Naive thymus-derived CD8-positive, alpha-beta T cell (primary cell): ENCODE measurements at places on chromosomes 1 and 21.

DNA sequence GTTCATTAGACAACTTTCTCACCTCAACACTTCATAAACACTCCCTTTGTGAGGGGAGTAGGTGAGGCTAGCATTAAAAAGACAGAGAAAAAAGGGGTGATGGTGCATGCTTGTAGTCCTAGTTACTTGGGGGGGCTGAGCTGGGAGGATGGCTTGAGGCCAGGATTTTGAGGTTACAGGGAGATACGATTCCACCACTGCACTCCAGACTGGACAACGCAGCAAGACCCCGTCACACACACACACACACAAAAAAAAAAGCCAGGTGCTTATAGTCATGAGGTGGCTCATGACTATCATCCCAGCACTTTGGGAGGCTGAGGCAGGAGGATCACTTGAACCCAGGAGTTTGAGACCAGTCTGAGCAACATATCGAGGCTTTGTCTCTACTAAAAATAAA lies 29.6 kb downstream of the GON4L start:
- DNase-seq, result no peak

GRCh38 chr1:35660581-35661473 lies 19.5 kb upstream of the PSMB2 start:
- no peak for DNase-seq

- DNase-seq, result peak; percentile 75
Observed at GRCh38 chr1:234326497-234327366, 46.5 kb upstream of the COA6 start.

DNA sequence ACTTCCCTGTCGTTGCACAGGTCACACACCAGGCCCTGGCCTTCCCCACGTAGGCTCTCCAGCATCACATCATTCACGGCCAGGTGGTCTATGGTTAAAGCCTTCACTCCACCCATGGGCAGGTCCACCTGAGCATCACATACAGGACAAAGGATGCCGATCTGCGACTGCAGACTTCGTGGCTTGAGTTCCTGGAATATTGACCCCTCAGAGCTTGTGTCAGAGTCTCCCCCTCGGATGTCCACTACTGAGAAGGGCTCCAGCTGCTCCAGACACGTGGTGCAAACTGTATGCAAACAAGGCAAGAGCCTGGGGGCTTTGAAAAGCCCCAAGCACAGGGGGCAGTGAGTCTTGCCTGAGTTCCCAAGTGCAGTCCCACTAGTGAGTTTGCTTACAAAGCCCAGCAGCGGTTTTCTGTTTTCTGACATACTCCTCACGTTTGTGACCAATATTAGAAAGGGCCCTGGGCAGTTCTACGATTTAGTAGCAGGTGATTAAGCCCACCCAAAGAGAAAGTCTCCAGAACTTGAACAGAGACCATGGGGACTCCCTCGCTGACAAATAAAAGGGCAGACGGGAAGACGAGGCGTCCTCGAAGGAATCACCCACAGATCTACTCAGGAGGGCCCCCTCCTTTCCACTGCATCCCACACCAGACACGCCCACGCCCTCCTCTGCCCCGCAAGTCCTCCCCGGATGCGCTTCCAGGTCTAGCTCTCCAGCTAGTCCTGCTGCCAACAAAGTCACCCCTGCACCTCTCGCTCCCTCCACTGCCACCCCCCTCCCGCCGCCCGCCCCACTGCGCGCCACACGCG lies 568 bp downstream of the TRIM45 start:
- no peak for DNase-seq

- DNase-seq, result no peak
Observed at GRCh38 chr1:192631749-192632148, 4.2 kb upstream of the RGS13 start.

GRCh38 chr1:230730977-230731376 lies 16.2 kb upstream of the CAPN9 start:
- DNase-seq, result no peak

DNA sequence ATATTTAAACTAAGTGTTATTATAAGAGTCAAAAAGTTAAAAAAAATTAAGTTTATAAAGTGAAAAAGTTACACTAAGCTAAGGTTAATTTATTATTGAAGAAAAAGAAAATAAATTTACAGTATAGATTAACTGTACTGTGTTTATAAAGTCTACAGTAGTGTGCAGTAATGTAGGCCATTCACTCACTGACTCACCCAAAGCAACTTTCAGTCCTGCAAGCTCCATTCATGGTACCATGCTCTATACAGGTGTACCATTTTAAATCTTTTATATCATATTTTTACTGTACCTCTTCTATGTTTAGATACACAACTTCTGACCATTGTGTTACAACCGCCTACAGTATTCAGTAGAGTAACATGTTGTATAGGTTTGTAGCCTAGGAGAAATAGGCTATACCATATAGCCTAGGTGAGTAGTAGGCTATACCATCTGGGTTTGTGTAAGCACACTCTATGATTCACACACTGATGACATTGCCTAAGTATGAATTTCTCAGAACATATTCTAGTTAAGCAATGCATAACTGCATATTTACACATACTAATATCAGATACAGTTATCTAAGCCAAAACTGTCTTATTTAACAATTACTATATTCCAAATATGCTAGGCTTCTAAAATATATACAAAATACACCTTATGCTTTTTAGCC lies 80.6 kb upstream of the GFI1 start:
- DNase-seq, result no peak

DNA sequence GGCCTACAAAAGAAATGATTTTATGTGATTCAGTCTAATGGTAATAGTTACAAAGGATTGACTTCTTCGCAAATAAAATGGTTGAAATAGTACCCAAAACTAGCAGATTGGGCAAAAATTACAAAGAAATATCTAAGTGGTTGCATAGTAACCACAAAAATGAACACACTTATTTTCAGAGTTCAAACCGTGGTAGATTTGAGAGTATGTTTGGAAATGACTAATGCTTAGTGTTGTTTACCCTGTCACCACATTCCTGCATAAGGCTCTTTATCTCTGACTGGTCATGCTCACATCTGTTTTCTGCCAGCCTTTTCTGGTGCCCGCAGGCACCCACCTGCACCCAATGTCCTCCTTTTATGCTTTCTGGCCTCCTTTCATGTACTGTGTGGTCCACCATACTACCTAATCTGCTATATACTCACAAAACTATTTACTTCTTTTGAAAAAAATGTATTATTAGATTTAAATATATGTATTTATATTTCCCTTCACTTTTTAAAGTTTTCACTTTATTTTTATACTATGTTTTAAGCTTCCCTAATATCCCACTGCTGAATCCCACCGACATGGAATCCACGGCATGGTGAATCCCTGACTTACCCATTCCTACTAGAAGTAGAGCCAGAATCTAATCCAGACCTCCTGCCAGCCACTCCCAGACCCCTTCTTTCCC lies 30.3 kb downstream of the PTPRC start:
- DNase-seq, result no peak

GRCh38 chr1:84217239-84217638 lies 73.2 kb downstream of the PRKACB start:
- no peak for DNase-seq

GRCh38 chr1:16017461-16018303 lies at the start of gene HSPB7:
HSPB7 (minus strand) TSS chr1:16018043; CDS start chr1:16017963, 80 bp downstream.
- no peak for DNase-seq

DNA sequence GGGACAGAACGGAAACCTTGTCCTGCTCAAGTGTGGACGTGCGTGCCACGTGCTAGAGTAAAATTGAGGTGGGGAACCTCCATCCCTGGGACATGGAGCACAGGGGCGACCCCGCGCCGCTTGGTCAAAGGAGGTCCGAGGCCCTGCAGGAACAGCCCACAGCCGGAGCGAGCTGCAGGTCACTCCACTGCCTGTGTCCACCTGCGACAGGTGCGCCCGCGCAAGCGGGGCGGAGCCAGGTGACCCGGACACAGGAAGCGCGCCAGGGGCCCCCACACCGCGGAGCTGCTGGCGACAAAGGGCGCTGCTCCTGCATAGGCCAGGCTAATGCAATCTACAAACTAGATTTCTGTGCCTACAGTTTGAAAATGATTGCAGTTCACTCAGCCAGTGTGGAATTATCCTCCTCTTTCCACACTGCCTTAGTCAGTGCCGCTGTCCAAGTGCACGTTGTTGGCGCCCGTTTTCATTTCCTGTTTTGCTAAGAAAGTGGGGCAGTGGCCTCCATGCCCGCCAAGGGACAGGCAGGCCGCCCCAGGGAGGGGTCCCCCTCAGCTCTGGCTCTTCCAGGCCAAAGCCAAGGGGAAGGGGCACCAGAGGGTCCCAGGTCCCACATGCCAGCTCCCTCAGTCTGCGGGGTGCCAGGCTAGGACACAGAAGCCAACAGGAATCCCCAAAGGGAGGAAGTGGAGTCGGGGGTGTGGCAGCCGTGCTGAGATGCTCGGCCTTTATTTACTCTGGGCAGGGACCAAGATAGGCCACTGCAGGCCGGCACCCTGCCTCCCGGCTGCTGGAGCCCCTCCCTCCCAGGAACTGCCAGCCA lies 4.3 kb upstream of the NADK start:
- no peak for DNase-seq

GRCh38 chr1:56975446-56975845 lies 9.6 kb upstream of the C8B start:
- DNase-seq, result no peak

DNA sequence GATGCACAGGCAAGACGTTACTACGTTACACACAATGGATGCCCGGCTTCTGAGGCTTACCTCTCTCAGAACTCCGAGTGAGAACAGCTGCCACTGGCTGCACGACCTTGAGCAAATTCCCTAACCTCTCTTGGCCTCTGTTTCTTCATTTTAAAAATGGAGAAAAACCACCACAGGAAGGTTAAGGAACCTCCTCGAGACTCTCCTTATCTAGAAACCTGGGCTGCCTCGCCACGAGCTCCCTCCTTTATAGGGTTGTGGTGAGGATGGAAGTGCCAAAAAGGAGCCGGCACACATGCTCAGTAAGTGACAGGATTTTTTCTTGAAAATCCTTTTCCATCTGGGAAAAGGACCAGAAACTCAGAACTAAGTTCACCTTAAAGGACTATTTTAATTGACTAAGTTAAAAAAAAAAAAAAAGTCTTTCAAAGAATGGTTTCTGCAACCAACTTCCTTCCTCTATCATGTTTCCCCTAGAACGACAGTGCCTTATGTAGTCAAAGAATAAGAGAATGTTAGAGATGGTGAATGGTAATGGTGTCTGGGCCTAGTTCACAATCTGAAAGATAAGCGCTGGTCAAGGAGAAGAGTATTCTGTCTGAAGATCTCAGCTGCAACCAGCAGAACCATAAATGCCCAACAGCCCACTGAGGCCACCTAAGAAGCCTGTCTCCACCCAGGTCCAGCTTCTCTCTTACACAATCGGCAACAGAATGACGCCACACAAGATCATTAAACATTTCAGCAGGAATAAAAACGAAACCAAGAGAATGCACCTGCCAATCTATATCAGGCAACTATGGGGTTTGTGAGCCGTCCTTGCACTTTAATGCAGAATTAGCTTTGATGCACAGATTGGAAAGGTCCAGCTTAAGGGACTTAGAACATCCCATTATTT lies 64.9 kb downstream of the SLC45A1 start:
- no peak for DNase-seq

DNA sequence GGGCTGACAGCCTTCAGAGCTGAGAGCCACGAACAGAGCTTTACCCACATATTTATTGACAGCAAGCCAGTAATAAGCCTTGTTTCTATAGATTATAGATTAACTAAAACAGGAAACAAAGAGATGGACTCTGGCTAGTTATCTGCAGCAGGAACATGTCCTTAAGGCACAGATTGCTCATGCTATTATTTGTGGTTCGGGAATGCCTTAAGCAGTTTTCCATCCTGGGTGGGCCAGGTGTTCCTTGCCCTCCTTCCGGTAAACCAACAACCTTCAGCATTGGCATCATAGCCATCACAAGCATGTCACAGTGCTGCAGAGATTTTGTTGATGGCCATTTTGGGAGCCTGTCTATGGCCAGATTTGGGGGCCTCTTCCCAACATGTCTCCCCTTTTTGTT lies 96.8 kb downstream of the POU2F1 start:
- no peak for DNase-seq

DNA sequence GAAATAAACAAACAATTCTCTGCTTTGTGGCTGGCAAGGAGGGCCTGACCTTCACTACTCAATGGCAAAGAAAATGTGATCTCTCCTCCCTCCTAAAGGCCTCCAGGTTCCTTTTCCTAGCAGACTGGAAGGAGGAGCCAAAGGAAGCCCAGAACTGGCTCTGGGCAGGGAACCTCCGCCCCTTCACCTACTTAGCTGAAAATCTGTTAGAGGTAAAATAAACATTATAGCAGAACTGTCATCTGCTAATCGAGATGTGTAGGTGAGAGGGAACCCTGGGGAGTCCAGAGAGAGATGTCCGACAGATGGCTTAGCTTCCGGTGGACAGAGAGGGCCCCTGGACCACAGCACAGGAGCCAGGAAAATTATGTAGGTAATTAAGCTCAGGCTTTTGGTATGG lies 75.2 kb upstream of the KCNA3 start:
- no peak for DNase-seq

DNA sequence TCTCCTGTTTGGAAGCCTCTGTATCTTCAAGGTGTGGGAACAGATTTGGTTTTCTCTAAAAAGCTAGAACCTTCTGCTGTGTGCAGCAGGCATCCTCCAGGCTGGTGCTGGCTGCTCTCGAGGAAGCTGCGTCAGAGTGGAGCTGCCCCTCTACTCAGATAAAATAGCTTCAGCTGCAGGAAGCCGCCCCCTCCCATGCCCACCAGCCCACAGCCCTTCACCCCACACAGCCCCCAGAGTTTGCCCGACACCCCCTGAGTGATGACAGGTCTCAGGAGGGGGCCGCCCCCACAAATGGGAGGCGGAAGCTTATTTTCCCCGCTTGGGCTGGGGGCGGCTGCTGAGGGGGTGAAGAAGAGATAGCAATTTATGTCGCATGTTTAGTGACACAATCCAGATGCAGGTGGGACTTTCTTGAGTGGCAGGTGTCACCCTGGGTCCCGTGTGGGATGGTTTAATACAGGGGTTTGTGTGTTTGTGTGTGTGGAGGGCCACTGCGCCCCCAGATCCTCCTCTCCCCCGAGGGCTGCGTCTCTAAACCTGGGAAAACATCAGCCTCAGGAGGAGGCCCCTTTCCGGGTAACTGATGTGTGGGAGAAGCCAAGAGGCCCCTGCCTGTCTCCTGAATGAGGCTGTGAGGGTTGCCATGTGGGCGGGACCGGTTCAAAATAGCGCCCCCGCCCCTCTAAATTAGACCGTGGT lies 55.4 kb downstream of the STUM start:
- no peak for DNase-seq

DNA sequence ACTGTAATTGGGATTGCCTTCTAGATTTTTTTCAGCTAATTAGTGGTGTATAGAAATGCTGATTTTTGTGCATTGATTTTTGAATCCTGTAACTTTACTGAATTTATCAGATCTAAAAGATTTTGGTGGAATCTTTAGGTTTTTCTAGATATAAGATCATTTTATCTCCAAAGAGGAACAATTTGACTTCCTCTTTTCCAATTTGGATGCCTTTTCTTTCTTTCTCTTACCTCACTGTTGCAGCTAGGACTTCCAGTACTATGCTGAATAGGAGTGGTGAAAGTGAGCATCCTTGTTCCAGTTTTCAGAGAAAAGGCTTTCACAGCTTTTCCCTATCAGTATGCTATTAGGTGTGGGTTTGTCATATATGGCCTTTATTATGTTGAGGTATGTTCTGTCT lies 53.6 kb downstream of the TESK2 start:
- DNase-seq, result no peak
